ENCODE measurements at places on chromosomes 3 and 15.

GRCh38 chr3:43539321-43539720 is 82.5 kb downstream of the ANO10 start:
- DNase-seq = no peak

- no peak for DNase-seq
Measured at GRCh38 chr3:38829404-38829803, 13.4 kb upstream of the SCN10A start.

GRCh38 chr3:12356175-12356574 is 67.3 kb downstream of the PPARG start:
- no peak for DNase-seq

DNA sequence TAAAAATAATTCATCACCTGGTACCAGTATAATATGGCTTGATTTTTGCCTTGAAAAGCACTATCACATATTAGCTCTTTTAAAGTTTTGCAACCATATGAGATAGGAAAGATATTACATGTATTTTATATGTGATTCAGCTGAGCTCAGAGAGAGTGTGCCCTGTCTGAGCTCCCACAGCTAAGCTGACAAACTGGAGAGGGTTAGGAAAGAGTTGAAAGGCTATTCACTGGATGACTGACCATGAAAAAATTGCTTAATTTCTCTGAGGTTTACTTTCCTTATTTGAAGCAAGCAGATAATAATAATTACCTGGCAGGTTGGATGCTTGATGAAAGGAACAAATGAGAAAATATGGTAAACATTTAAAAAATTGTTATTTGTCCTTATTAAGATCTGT is 97.4 kb upstream of the CCDC80 start:
- no peak for DNase-seq

GRCh38 chr3:123349566-123350435 is 99.1 kb downstream of the ADCY5 start:
- no peak for DNase-seq

All from GM12891 (cell line).